ENCODE measurements at places on chromosomes 7 and 10.

GRCh38 chr10:73366381-73367298, 8.0 kb upstream of the CFAP70 start:
- no peak for DNase-seq

- DNase-seq: no peak
These were observed 48.4 kb downstream of the MPP7 start for GRCh38 chr10:28254290-28254985.

- DNase-seq: no peak
These were observed 145.9 kb downstream of the CTNNA3 start for GRCh38 chr10:67550046-67550445.

DNA sequence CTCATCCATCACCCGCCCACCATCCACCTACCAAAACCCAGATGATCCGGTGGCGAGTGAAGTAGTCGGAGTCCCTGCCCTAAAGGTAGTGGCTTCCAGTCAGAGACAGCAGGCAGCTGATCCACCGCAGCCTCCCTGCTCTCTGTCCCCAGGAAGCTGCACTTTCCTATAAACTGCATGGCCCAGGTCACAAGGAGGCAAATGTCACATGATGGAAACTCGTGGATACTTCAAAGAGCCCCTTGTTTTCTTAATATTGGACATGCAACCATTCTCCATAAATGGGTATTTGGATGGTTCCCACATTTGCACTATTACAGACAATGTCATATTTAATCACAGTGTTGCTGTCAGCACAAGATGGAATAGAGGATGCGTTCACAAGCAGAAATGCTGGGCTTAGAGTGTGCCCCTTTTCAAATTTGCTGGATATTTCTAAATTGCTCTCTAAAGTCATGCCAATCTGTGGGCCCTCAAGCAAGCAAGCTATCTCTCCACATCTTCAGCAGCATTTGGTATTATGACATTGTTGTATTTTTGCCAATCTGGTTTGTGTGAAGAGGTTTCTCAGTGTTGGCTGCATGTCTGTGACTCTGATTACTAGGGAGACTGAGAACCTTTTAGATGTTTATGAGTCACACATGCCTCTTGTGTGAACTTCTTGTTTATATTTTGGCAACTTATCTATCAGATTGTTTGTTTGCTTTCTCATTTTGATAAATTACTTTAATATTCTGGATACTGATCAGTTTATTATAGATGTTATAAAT, 822.0 kb downstream of the TNS3 start:
- DNase-seq: no peak

- no peak for DNase-seq
These were observed 871 bp downstream of the SPOCK2 start for GRCh38 chr10:72087392-72087968.

GRCh38 chr10:13074563-13075451, 25.2 kb upstream of the OPTN start:
- peak; percentile 24 for DNase-seq

- DNase-seq: no peak
These were observed 48.6 kb downstream of the CUL2 start for GRCh38 chr10:35041502-35041879.

- no peak for DNase-seq
These were observed 24.0 kb upstream of the HABP2 start for GRCh38 chr10:113528876-113529275.

DNA sequence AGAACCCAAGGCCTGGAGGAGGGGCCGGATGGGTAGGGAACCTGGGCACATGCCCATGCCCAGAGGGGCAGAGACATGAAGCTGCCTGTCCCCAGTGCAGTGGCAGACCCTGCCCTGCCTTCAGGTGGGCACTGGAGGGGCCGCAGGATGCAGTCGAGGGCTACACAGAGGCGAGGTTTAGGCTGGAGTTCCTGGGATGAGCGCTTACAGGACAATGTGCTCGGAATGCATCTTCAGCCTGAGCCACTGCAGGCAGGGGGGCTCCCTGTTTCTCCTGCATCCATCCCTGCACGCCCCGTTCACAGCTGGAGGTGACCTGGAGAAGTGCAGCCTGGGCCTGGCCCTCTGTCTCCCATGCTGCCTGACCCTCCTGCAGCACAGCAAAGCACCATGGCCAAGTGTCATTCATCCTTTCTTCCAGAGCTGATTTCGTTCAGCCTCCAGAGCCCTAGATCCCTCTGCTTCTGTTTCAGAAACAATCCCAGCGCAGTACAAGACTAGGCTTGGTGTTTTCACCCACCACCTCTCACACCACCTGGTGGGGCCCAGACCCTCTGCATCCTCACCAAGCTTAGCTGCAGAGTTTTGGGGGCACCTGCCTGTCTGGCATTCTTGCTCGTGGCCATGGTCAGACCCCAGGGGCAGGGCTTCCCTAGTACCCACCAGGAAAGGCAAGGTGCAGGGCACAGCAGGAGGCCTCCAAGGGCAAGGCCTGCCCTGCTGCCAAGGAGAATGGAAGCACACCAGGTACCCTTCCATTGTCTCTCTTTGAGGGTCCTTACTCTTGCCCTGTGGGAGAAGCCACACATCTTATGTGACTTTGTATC, 311.9 kb downstream of the TCERG1L start:
- DNase-seq: no peak

- DNase-seq: no peak
These were observed 29.3 kb downstream of the ARL4A start for GRCh38 chr7:12716722-12717121.

Measured in NCI-H2081 treated with DMSO at 0.1 percent for 48 hours (cell line).